ENCODE measurements at places on chromosomes 2 and 18.

- no peak for DNase-seq
These were observed 92.3 kb downstream of the PRKCE start for GRCh38 chr2:45743531-45744396.

GRCh38 chr18:2331491-2331890 lies 239.8 kb downstream of the METTL4 start:
- no peak for DNase-seq

DNA sequence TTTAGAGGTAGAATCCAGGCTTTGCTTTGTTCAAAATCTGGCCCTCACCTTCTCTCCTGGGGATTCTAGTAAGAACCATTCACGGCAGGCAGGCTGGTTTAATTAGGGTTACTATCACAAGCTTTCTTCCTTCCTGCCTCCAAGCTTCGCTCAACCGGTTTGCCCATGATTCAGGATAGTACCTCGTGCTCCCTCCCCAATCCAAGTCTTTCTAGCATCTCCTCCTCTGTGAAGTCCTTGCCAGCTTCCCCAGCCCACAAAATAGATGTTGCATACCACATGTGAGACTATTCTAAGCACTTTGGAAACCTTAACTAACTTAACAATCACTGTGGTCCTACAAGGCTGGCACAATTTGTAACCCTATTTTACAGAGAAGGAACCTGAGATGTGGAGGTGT lies 135.1 kb downstream of the SOCS6 start:
- no peak for DNase-seq

- DNase-seq = no peak
These were observed 69.7 kb upstream of the TMEM200C start for GRCh38 chr18:5964996-5965395.

GRCh38 chr2:168255103-168255502 lies 7.7 kb upstream of the STK39 start:
- DNase-seq = no peak

- DNase-seq = no peak
These were observed 9.0 kb downstream of the METTL21A start for GRCh38 chr2:207616185-207616584.

DNA sequence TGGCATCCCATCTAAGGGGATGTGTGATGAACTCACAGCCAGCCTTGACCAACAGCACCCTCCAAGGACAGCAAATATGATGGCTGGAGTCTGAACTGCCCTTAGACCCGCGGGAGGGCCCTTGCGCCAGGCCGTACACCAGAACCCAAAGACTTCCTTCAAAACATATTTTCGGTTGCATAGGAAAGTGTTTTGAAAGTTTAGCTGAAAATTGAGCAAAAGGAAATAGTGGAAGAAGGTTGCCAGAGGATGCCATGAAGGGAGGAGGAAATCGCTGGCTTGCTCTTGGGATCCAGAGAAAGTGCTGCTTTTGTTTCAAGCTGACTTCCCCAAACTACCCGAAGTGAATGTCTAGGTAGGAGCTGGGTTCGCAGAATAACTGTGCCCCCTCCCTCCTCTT lies 61.3 kb downstream of the IL1R2 start:
- no peak for DNase-seq

GRCh38 chr2:164890544-164890943 lies 48.9 kb upstream of the COBLL1 start:
- no peak for DNase-seq

GRCh38 chr2:181105562-181105961 lies 125.2 kb downstream of the UBE2E3 start:
- DNase-seq = no peak

GRCh38 chr18:6161549-6161948 lies 253.2 kb downstream of the L3MBTL4 start:
- no peak for DNase-seq

GRCh38 chr18:79952996-79953559 lies 1.6 kb upstream of the SLC66A2 start:
- no peak for DNase-seq

DNA sequence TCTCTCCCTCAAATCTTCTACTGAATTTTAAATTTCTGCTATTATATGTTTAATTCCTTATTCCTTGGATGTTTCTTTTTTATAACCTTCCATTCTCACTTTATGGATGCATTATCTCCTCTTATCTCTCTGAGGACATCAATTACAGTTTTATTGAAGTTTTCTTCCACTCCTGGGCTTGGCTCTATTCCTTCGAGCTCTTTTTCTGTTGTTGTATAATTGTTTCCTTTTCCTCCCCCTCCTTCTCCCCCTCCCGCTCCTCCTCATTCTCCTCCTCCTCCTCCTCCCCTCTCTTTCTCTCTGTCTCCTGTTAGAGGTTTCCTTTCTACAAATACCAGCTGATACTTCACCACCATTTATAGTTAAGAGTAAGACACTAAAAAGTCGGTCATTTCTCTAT lies 209.8 kb downstream of the ZBTB7C start:
- DNase-seq = no peak

DNA sequence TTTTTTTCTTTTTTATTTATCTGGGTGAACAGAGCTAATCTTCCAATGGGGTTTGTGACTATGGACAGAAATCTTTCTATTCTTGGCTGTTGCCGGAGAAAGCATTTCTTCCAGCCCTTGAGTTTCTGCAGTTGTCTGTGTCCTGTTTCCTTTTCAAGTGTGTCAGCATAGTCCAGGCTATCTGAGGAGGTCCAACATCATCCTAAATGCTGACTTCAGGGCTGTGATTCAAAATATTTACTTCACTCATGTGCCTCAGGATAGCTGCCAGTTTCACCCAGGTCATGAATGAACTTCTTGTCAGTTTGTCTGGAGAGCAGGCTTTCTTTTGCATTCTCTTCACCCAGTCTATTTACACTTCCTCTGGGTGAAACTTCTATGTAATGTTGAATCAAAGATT lies 27.9 kb downstream of the ITGAV start:
- no peak for DNase-seq

DNA sequence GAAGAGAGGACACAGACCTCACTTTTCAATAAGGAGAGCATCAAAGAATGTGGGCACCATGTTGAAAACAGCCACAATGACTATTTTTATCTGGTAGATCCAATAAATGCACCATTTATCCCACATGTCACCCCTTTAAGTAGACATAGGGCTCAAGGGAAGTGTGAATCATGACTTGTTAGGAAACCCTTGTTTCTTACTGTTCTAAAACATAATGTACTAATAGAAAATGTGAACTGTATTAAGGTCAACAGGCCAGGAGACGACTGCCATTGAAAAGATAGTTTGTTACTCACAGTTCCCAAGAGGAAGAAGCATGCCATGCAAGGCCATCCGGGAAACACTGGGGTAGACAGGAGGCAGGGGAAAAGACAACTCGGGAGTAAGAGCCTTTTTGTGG lies 137.7 kb downstream of the EN1 start:
- DNase-seq = no peak

DNA sequence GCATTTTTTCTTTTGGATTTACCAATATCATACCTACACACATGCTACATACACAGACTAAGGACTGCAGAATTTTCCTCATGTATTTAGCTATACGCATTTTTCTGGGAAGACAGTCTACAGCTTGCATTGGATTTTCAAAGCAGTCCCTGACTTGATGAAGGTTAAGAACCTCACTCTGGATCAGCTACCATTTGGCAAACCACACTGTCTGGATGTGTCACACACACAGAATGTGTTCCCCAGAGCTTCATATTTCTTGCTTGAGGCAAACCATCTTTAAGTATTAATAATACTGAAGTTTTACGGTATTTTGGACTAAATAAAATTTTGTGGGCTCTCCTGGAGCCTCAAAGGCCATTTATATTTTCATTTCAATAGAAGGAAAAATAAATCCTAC lies 102.3 kb downstream of the TCF4 start:
- DNase-seq = no peak

GRCh38 chr2:121866789-121867188 lies 111.3 kb downstream of the TSN start:
- no peak for DNase-seq

- DNase-seq = no peak
These were observed 30.3 kb upstream of the AFTPH start for GRCh38 chr2:64493788-64494187.

DNA sequence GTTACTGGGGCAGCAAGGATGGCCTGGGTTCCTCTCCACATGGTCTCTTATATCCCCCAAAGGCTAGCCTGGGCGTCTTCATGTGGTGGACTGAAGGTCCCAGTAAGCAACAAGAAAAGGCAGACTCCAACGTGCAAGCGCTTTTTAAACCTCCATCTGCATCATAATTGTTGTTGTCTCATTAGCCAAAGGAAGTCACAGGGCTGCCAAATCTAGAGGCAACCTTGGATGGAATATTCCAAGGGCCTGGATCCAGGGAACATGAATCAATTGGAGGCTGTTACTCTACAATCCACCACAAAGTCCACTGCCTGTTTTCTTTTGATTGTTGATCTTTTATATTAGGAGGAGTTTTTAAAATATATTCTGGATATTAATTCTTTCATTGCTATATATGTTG lies 118.8 kb downstream of the SH3RF3 start:
- no peak for DNase-seq

DNA sequence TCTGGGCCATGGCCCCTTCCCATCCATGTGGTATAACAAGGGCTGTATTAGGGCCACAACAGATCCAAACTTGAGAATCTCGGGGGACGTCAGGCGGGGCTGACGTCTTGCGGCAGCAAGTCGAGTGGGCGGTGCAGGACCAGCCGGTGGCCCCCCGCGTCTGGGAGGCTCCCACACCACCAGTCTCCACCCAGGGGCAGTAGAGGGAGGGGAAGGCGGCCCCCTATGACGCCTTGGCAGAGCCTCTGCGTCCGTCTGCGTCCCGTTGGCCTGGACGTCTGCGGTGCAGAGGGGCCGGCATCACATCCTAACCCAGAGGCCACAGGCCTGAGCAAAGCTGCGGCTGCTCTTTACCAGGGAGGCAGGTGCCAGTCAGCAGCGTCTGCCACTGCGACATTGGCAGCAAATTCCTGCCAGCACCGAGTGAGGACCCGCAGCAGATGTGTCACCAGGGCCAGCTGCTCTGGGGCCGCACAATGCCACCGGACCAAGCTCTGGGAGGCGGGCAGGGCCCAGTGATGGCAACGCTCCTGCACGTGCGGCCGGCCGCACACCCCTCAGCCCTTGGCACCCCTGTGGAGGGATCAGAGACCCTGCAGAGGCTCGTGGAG lies 73.8 kb downstream of the KCNG2 start:
- no peak for DNase-seq

GRCh38 chr2:169093535-169093934 lies 24.2 kb downstream of the DHRS9 start:
- no peak for DNase-seq

DNA sequence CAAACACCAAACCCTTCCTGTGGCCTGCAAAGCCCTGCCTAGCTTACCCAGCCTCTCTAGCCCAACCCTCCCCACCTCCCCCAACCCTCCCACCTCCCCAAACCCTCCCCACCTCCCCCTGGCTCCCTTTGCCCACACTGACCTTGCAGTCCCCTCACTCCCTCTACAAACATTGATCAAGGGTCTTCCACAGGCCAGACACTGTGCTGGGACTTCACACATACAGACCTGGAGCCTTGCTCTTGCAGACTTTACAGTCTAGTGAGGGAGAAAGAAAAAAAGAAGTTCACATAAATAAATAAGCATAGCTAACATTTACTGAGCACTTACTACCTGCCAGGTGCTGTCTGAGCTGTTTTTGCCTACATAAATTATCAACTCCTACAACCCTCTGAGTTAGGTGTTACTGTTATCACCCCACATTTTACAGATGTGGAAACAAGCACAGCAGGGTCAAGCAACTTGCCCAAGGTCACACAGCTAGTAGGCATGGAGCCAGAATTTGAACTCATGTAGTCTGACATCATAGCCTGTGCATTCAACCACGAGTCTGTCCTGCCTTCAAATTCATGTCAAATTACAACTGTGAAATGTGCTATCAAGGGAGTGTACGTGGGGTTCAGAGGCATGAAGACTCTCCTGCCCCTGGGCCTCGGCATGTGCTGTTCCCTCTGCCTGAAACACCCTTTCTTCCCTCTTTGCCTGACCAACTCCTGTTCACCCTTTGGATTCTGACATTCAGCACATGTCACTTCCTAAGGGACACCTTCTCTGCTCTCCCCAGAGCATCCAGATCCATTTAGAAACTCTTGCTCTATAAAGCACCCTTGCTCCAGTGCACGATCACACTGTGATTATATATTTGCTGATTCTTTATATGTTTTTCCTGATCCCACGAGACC lies 209.9 kb downstream of the TNS1 start:
- DNase-seq = no peak

DNA sequence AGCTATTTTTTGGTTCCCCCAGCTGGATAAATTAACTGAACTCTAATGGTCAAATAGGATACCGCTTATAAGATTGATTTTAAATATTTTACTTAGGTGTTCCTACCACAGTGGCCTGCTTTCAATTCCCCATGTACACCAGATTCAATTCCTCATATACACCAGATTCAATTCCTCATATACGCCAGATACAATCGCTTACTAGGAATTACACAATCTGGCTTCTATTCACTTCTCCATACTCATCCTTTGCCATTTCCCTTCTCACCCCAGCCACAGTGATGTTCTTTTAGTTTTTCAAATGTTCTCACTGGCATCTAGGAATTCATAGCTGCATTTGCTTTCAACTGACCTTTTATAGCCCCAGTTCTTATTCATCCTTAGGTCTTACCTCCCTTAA lies 66.5 kb downstream of the SLC40A1 start:
- DNase-seq = no peak

DNA sequence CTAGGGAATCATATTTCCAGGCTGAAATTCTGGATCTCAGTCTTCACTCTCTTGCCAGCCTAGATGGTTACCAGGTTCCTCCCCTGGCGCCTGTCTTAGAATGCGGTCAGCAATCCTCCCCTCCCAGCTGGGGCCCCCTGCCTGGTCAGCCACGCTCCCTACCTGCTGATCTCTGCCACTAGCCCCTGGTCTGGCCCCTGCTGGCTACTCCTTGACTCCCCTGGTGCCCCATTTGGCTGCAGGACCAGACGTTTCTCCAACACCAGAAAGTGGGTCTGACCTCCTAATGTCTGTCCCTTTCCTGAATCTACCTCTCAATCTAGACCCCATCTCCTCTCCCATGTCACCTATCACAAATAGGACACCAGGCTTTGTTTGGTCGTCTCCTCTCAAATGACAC lies 432.0 kb upstream of the SMIM21 start:
- no peak for DNase-seq

DNA sequence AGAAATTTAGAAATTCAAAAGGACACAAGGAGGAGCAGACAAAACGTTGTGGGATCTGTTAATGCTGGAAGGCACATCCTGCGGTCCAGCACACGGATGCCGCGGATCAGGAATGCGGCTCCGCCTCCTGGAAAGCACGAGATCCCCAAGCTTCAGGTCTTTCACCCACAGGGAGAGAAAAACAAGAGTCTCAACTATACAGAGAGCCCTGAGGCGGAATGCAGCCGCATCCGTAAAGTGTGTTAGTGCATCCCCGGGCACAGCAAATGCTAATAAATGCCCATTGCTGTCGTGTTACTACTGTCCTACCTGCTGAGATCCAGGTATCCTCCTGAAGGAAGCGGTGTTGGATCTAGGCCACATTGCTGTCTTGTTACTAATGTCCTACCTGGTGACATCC lies 303.9 kb downstream of the EIPR1 start:
- DNase-seq = no peak

DNA sequence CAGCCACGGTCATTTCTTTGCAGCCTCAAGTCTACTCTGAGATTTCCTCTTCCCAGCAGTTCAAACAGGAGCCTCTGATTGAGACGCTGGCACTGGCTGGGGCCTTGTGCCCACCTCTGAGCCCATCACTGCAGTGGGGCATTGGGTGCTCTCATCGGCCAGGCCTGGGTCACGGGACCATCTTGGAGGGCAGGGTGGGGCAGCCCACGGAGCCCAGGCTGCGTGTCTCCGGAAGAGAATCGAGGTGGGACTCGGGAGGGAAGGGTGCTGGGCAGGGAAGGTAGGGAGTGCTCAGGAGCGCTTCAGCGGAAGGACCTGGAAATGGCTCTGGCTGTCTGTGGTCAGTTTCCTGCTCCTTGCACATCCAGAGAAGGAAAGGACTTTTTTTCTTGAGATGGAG lies 82.4 kb downstream of the RTP5 start:
- no peak for DNase-seq

All from cortex of kidney (tissue), 1 donor.